D721Med (cell line): ENCODE measurements at places on chromosomes 1 and 21.

DNA sequence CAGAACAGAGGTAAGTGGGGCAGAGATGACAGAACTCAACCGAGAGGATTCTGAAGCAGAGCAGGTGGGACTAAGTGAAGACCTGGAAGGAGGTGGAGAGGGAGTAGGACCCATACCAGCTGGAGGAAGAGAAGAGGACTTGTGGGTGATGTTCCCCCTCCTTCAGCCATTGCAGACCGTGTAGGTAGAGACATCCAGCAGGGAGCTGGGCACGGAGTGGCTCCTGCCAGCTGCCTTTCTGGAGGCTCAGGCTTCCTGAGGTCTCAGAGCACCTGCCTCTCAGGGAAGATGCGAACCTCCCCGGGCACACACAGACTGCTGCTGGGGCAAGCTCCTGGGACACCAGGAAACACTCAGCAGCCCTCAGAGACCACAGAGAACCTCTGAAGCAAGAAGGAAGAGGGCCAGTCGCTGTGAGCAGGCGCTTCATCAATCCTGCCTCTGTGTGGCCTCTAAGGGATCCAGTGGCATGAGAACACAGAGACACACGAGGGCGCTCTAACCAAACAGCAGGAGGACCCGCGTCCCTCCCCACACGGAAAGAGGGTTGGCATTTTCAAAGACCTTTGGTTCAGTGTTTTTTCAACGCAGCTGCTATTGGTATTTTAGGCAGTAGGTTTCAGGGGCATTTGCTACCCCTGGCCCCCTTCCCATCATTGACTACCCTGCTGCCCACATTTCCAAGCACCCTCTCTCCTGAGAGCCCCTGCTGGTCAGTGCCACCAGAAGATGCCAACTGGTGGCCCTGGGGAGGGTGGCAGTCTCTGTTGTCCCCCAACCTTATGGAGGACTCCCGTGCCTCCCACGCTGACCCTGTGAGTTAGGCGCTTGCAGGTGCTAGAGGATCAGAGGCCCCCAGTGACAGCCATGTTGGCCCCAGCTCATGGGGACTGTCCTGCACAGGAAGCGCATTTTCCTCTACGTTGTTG is 89.6 kb upstream of the EDN2 start:
- peak; percentile 73 for DNase-seq

DNA sequence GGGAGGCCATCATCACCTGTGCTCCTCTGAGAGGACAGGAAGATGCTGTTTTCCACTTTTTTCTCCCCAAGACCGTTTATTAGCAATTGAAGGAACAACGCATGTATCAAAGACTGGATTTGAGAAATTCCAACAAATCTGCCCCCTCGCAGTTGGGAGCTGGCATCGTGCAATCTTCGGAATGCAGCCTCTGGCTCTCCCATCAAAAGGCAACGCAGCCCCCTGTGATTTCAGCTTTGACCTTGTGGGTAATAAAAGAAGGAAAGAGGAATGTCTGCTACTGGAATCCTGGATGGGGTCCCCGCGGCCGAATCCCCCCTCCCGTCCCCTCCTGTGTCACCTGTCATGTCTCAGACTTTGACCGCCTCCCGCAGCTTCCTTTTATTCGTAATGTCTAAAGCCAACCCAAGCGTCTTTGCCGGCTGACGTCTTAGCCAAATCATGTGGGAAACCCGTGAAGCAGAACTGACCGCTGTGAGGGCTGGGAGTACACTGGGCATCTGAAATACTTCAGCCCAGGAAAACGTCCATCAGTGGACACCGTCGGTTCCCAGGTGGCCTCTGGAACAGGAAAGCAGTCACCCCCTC is 101.5 kb downstream of the WDR4 start:
- DNase-seq: no peak

GRCh38 chr1:191517826-191518225 is 640.4 kb upstream of the RGS18 start:
- DNase-seq: no peak

- DNase-seq: no peak
Measured at GRCh38 chr1:218718977-218719376, 373.8 kb downstream of the TGFB2 start.

- no peak for DNase-seq
Measured at GRCh38 chr1:197807216-197807615, 31.9 kb upstream of the DENND1B start.
